ENCODE measurements at places on chromosomes 4 and X.

DNA sequence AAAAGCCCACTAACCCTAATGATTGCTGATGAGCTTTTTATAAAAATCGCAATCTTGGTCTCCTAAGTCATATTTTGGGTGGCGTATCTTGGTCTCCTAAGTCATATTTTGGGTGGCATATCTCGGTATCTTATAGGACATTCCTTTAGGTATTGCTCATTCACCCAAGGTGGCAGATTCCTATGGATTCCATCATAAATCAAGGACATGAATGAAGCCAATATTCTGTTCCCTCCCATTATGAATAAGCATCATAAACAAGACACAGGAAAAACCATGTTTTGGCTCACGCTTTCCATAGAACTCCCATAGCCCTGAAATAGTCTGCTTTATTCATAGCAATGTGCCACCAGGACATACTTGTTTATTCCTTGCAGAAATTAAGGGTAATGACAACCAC lies 95.0 kb upstream of the CD99 start:
- DNase-seq = no peak

GRCh38 chr4:47526281-47526680 lies 41.2 kb downstream of the ATP10D start:
- DNase-seq = no peak

DNA sequence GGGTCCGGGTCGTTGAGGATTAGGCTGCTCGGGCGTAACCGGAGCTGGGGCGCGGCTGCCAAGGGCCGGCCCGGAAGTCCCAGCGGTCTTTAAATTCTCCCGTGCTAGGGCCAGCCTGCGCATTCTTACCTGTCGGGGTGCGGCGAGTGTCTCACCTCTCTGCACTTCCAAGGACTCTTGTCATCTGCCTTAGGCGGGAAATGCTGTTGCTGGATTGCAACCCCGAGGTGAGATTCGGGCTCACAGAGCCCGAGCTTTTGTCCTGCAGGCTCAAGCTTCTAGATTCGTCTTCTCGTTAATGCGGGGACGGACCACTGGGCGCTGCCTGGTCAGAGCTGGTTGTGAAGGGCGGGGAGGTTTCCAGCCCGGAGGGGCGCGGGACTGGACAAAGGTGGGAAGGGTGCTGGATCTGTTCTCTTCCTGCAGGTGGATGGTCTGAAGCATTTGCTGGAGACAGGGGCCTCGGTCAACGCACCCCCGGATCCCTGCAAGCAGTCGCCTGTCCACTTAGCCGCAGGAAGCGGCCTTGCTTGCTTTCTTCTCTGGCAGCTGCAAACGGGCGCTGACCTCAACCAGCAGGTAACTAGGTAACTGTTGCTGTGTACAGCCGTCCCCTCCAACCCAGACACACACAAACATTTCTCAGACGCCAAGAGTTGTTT lies at the start of gene ANKRD37:
Gene ANKRD37 (plus strand): TSS at position 118 of the 662 bp plus-strand sequence. CDS start 83 bp downstream, at position 201.
- no peak for DNase-seq

GRCh38 chr4:184444215-184444952 lies 30.0 kb downstream of the IRF2 start:
- peak; percentile 31 for DNase-seq

GRCh38 chr4:22417408-22417807 lies 98.5 kb downstream of the ADGRA3 start:
- no peak for DNase-seq

DNA sequence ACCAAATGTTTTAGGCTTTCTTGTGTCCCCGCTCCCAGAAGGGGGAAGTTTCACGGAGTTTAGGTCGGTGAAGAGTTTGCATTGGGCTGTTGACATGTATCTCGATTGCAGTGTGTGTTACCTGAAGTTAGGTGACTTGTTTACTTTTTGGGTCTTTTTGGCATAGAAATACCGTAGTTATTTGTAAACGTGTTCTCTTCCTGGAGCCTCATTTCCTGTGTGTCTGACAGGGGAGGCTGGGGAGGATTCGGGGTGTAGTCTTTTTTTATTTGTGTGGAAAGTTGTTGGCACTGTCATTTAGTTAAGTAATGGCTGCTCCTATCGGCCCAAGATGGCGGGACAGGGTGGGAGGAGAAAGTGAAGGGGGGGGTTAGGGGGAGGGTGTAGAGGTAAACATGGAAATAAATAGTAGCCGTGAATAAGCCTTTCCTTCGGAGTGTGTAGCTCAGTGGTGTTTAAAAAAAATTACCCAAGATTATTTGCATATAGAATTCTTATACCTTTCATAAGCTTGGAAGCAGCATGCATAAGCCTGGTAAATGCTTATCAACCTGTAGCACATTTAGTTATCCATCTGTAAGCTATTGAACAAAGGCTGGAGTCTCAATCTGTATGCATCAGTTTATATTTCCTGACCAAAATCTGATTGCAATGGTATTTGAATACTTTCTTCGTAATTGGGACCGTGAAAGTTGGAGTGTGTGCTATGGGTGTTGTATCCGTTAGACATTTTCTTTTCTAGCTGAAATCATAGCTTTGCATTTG lies 1.6 kb downstream of the KDM6A start:
- DNase-seq = no peak

DNA sequence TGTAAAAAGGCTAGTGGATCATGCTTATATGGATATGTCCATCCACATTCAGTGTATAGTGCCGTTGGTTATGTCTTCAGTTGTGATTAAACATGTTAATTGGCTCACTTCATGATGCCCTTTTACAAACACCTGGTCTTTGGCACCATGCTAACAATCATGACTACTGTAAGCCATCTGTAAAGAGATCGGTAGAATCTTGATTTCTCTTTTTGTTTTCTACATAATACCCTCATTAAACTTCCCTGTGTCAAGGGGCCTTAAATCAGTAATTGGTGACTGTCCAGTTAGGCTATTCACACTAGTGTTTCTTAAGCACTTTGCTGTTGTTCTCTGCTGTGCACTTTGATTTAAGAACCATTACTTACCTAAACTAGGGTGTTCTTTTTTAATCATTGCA lies 475.2 kb downstream of the RPA4 start:
- no peak for DNase-seq

GRCh38 chr4:158530381-158530780 lies 8.7 kb downstream of the RXFP1 start:
- DNase-seq = peak; percentile 51

DNA sequence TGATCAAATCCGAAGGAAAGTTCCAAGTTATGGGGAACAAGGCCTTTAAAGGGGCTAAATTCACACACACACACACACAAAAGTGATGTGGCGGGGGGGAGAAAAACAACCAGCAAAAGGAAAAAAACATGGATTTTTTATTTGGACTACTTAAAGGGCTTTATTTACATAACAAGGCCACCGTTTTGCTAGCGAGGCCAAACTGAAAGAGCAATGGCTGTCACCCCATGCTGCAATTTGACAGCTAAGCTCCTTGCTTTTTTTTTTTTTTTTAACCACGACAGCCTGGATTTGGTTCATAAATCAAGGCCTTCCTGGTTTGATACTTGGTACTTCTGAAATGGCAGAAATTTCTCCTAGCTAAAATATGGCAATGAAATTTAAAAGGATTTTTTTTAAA lies 99.6 kb upstream of the PTCHD1 start:
- DNase-seq = no peak

- DNase-seq = no peak
Observed at GRCh38 chrX:44828008-44828605, 15.7 kb upstream of the DUSP21 start.

- peak; percentile 12 for DNase-seq
Observed at GRCh38 chr4:86586160-86586572, 7.9 kb upstream of the PTPN13 start.

DNA sequence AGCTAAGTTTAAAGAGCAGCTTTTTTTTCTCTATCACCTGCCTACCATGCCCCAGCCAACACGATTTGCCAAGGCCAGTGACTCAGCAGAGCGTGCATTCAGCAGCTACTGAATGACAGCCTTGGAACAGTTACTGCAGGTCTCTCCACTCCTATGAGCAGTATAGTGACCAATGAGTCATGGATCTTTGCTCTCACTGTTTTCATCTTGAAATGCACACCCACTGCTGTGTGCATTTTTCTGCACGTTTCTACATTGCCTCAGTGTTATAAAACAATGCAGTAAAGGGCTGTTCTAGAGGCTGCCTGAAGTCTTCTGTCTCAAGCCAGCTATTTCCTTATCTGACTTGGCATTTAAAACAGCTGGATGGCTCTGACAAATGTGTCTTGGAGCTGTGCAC lies 66.0 kb upstream of the C4orf54 start:
- DNase-seq = peak; percentile 13

GRCh38 chr4:160386846-160387245 lies 1284.0 kb downstream of the RAPGEF2 start:
- no peak for DNase-seq

GRCh38 chr4:151797131-151797530 lies 36.3 kb upstream of the GATB start:
- DNase-seq = no peak

DNA sequence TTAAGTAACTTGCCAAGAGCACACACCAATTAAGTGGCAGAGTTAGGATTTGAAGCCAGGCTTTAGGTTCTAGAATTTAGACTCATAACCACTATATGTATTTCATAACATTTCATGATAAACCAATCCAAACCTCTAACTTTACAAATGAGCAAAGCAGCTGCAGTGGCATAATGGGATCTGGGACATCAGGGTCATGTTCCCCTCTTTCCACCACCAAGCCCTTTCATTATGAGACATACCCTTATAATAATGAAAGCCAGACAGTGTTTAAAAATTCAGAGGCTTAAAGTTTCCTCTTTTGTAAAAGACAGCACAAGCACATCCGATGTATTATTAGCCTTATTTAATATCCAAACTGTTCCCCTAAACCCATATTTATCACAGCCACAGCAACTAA lies 28.3 kb upstream of the AMELX start:
- DNase-seq = no peak
